ENCODE measurements at places on chromosomes 5 and 9.

DNA sequence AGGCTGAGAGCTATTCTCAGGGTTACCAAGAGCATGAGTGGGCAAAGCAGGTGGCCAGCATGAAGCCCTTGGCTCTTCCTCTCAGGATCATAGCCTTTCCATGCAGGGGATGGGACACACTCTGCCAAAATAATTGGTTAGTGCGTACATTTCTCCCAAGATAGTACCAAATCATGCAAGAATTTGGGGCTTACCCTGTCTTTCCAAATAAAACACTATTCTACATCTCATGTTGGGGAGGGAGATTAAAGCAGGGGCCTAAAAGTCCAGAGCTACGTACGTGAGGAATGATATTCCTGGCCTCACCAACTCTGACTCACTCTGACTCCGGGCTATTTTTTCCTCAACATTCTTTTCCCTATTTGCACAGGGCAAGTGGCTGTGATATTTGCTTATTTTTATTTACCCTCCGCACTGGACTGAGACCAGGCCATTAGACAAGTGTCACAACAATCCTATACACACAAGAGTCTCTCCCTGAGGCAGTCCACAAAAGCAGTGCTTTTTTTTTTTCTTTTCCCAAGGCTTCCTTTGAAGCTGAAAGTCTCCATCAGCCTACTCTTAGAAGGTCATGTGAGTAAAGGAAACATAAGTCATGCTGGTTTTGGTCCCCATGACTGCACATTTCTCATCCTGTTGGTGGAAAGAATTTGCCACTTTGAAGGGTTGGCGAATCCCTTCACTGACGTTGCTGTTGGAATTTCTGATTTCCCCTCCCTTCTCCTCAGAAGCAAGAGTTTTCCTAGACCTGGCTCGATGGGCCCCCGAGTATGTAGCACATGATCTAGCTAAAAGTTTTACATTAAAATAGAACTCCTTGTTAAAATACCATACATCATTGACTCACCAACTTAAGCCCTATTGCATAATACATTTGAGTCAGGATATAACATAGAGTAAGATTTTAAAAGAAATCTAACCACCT, 40.0 kb downstream of the TMEM252 start:
- DNase-seq: no peak

GRCh38 chr5:170161069-170161468, 55.4 kb downstream of the FOXI1 start:
- no peak for DNase-seq

DNA sequence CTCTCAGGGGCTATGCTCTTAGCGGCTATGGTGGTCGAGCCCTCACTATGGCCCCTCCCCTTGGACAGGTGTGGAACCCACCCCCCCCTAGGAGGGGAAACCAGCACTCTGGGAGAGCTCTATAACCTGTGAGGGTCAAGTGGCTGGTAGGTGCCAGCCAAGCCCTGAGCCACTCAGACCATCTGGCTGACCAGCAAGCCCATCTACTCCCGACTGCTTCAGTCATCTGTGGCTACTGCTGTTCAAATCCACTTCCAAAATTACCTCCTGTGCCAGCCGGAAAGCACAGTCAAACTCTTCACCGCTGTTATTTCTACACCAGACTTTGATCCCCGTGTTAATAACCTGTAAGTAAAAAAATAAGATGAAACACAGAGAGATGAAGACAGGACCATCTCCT, 28.5 kb downstream of the NSUN2 start:
- DNase-seq: no peak

- DNase-seq: no peak
These were observed 298.3 kb upstream of the TNC start for GRCh38 chr9:115416299-115416698.

DNA sequence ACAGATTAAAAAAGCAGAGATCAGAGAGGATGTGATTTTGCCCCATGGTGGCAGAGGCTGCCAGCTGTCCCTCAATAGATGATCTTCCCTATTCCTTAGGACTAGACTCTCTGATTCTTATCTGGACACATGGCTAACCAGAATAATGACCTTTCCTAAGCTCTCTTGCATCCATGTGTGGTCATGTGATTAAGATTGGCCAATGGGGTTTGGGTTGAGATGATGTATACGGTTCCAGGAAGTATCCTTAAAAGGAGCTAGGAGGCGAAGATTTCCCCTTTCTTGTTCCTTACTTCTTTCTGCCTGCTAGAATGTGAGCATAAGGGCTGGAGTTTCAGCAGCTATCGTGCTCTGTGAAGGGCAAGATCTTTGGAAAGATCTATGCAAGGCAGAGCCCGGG, 39.8 kb downstream of the FOXI1 start:
- DNase-seq: no peak

DNA sequence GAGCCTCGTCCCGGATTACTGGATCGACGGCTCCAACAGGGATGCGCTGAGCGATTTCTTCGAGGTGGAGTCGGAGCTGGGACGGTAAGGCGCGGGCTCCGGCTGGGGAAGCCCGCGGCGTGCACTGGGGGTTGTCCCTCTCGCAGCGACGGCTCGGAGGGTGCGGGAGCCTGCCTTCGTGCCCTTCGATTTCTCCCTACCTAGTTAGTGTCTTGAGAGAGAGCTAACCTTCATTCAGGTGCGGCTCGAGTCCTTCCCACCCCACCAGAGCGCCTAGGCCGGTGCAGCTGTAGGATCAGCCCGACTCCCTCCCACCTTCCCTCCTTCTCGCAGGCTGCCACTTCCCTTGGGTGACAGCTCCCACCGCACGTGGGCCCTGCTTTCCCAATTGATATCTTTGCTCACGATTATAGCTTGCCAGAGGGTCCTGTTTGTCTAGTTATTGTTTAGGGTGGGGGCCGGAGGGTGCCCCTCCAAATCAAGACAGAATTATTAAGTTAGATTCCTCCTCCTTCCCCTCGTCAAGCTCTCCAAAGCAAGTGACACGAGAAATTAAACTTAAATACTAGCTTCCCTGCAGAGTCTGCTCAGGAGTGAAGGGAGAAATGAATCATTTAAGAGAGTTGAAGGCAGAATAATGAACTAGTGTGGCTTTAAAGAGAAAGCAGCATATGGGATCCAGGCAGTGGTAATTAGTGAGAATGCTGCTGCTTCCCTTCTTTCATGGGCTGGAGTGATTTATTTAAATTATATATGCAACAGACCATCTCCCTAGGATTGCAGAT, 569 bp downstream of the CAMK4 start:
- DNase-seq: no peak

DNA sequence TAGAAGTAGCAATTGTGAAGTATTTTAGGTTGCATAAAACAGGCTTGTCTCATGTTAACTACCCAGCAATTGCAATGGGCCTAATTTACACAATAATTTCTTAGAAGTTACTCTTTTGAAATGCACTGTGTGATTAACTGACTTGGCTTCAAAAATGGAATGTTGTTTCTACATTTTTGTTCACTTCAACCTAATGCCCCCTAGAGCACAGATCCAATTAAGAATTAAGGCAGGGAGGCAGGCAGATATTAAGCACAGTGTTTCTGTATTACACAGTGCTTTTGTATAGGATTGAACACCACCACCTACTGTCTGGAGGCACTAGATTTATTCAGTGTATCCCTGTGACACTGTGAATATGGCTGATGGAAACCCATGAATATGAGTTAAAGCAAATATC, 302.1 kb downstream of the FBXL17 start:
- DNase-seq: no peak

DNA sequence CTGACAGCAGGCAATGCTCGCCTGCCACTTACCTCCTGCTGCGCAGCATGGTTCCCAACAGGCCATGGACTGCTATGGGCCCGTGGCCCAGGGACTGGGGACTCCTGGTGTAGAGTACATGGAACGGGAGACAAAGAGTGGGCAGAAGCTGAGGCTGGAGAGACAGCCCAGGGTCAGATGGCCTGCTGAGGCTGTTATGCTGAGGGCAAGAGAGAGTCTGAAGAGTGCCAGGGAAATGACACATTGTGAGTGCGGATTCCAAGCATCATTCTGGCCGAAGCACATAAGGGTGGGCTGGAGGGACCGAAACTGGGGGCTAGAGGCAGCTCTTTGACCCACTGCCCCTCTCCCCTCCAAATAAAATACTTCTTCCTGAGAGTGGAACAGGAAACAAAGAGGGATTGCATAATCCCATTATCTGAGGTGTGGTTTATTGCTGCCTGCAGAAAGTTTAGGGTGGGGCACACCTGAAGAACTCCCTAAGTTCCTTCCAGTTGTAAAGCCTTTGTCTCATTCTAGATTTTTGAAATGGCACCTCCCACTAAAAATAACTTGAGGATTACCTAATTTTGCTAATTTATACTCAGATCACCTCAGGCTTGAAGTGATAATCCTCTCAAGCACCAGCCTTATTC, 158.1 kb downstream of the ATP10B start:
- no peak for DNase-seq

DNA sequence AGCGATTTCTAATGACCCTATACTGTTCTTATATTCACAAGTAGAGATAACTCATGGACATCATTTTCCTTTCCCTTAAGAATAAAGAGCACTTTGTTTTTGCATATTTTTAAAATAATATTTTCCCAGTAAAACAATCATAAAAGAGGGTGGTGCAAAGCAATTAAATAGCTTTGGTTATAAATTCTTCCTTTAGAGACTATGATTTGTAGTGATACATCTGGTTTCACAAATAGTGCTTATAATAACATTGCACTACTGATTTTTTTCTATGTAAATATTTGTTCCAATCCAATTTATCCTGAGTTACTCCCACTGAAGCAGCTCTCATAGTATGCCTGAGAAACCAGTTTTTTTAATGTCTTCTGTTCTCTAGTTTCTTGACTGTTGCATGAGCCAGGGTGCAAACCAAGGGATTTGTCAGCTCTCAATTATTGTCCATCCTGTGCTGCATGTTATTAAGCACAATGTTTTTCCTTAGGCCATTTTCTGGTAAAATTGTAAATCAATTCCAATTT, 74.7 kb downstream of the LURAP1L start:
- no peak for DNase-seq

DNA sequence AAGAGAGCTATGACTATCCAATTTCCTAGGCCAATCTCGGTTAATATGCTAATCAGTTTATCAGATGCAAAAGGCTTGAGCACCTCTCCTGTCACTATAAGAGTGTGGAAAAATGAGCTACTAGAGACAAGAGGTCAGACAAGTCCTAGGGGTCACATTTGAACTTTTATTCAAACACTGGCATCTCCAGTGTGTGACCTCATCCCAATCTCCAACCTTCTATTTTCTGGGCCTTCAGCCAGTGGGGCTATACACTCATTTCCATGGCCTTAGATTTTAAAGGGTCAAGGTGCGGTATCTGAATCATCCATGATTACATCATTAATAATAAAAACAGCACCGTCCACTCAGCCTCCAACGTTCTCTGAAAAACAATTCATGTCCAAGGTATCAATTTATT, 139.6 kb upstream of the LRRTM2 start:
- DNase-seq: no peak
